ENCODE measurements at places on chromosomes 12 and 14.
A peak's percentile ranks its signal among the peaks of the same experiment; 100 is the strongest.

- no peak for DNase-seq
Observed at GRCh38 chr12:16474801-16475200, 127.4 kb downstream of the MGST1 start.

GRCh38 chr12:92516277-92516600, 186.6 kb upstream of the PLEKHG7 start:
- no peak for DNase-seq

DNA sequence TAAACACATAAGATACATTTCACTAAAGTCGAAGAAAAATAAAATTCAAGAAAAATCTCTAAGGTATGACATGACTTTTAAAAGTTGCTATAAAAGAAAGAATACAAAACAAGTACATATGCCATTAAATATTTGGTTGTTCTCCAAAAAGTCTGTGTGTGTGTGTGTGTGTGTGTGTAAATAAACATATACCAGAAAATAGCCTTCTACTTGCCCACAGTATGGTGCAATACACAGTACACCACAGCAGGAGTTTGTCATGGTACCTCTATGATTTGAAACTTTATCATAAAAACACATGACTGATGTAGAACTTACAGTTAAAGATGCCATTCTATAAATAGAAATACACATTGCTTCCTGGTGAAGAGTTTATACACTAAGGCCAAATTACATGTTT, 692.7 kb upstream of the MGAT4C start:
- no peak for DNase-seq

- DNase-seq = no peak
Observed at GRCh38 chr12:69167648-69168165, 71.7 kb upstream of the CPSF6 start.

- DNase-seq = no peak
Observed at GRCh38 chr14:94062344-94062940, 18.6 kb downstream of the DDX24 start.

DNA sequence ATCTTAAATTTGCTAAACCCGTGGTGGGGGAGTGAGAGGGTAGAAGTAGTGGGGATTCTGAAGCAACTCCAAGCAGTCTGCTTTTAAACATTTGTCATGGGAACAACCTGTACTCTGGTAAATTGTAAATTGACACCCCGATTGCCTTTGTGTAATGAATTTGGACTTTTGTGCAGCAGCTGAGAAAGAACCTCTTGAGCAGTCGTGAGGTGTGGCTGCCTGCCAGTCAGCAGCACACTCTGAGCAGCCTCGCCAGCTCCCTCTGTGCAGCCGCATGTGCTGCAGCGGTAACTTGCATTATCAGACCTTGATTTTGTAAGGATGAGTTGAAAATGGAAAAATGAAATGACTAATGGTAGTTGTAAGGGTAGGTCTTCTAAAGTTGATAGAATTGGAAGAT, 74.3 kb downstream of the SUSD6 start:
- peak; percentile 62 for DNase-seq

DNA sequence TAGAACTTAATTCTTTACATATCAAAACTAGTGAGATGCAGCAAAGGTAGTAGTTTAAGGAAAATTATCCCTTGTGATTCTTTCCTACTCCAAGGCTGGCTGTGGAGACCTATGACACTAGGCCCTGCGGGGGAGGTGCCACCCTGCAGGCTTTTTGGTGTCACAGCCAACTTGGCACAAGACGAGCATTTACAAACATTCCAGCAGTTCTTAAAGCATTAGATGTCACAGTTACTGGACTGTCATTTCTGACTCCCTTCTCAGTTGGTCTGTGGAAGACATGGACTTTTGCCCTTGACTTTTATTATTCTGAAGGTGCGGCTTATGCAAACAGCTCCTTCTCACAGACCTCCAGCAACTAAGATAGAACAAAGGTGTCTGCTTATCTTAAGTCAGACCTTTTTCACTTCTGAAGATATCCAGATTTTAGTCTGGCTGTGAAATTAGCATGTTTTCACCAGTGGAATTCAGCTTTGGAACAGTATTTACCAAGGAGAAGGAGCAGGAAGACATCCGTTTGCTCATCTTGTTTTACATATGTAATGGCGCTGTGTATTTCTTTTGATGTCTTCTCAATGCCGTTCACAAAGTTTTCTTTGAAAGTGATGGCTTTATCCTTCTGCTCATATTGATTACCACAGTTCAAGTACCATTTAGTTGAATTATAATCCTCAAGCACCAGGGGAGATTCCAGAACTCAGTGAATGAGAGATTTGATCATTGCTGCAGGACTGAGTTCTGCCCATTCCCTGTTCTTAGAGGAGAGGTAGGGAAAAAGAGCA, 17.9 kb downstream of the SRGAP1 start:
- no peak for DNase-seq

GRCh38 chr14:70754991-70755390, 54.3 kb downstream of the MAP3K9 start:
- DNase-seq = no peak

- no peak for DNase-seq
Observed at GRCh38 chr12:68647507-68647906, 36.8 kb downstream of the RAP1B start.

- DNase-seq = no peak
Observed at GRCh38 chr12:49819786-49820185, 8.4 kb downstream of the NCKAP5L start.

DNA sequence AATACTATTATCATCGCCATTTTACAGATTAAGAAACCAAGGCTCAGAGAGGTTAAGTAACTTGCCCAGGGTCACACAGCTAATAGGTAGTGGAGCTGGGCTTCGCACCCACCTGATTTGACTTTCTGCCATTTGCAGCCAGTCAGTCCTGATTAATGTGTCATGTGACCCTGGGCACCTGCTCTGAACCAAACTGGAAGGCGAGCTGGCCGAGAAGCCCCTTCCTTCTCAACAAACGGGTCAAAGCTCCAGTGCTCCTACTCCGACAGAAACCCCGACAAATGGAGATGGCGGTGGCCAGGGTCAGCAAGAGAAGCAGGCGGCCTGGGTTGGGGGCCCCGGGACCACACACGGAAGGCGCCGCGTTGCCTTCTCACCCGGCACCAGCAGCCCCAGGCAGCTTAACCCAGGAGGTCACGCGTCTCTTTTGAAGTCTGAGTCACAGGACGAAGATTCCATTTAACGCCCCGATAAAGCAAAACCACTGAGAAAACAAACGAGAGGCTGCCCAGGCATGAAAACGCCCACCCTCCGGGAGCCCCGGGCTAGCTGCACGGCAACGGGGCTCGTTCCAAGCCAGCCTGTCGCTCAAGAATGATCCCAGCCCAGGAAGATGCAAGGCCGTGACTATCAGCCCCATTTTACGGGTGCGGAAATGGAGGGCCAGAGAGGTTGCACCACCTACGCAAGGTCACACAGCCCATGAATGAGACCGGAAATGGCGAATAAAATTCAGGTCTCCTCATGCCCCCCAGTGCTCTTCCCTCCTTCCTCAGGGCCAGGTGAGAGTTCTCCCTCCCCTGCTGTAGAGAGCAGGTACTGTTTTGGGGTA, 124.8 kb downstream of the SCARB1 start:
- no peak for DNase-seq

GRCh38 chr12:130644146-130644545, 72.0 kb downstream of the RIMBP2 start:
- DNase-seq = no peak

- DNase-seq = no peak
Observed at GRCh38 chr12:19988001-19988400, 380.3 kb upstream of the PDE3A start.

DNA sequence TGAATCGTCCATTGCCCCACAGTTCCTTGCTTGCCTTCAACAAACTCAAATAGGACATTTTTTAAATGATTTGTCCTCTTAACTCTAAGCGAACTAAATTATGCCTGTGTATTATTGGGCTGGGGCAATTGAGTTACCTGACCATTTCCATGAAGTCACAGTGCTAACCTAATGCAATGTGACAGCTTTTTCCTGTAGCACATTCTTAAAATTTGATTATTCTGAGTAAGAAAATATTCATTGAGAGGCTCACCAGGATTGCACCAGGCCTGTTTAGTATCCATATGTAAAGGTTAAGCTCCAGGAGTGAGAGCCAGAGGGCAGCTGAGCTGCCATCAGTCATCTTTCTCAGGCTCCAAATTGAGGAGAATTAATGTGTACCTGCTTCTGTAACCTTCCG, 90.9 kb downstream of the GPR65 start:
- no peak for DNase-seq

DNA sequence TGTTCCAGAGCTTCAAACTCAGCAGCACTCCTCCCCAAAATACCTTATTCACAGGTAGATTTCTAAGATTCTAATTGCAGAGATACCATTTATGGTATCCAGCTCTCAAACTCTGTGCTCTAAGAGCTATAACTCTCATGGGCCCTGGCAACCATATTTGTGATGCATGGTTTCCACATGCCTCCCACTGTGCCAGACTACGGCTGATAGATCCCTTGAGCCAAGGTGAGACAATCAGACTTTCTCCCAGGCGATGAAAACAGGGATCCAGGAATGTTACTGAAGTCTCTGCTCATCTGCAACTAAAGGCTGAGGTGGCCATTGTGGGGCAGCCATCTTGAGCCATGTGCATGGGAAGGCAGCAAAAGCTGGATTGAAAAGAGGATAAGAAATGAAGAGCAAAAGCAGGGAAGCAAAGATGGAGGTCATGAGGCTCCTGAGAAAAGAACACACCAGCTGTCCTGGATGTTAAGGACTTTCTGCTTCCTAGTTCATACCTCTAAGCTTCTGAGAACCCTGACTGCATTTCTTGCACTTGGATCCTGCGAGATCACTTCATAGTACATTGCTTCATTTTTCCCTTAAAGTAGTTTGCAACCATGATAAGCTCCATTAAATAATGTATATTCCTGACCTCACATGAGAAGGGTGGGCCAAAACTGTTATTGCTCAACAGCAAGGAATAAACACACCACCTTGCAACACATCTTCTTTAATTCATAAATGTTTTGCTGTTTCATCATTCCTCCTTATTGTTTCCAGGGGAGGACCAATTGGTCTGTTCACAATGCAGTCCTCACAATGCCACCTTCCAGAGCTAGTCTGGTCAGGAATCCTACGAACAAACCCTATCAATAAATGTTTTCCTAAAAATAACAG, 5.4 kb downstream of the EGLN3 start:
- DNase-seq = no peak

DNA sequence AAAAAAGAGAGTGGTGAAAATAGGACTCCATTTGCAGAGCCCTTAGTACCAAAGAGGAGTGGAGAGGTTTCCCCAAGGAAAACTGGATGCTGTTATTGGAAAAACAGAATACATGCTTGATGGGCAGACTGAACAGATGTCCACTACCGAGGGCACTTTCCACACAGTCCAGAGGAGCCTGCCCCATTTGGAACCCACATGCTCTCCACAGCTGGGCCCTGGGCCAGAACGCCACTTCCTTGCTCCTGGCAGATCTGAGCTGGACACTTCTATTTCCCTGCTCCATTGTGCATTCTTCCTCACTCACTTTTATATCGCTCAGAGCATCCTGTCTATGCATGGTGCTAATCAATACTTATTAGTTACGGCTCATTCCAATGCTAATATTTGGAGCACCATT, 249.9 kb downstream of the SLC15A4 start:
- DNase-seq = no peak

DNA sequence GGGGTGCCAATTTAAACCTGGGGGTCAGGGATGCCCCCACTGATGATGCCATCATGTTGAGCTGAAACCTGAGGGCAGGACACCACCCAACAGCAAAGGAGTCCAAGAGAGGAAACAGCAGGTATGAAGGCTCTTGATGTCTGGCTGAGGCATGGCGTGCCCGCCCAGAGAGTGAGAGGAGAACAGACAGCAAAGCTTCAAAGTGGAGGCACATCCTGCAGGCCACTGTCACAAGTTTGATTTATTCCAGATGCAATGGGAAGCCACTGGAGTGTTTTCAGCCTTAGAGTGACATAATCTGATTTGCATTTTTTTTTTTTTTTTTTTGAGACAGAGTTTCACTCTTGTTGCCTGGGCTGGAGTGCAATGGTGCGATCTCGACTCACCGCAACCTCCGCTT, 34.8 kb downstream of the IRF2BPL start:
- DNase-seq = no peak

DNA sequence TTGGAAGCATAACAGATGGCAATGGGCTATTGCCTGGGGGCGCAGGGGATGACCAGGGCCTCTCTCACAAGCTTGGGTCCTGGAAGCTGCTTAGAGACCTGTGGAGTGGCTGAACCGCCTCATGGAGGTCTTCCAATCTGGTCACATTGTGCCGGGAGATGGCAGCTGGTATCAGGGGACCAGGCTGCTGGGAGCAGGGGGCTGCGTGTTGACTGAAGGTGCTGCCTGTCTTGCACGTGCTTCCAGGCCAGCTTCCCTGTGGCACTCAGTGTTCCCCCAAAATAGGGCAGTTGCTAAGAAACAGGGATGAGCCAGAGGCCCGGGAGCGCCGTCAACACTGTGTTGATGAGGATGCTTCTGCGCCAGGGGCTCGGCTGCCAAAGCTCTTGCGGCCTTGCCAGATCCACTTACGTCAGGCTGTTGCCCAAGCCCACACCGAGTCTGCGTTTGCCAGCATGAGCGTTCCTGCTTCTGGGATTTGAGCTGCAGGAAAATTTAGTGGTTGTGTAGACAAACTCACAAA, 39.8 kb downstream of the ELK3 start:
- no peak for DNase-seq

GRCh38 chr12:128458301-128458974, 191.5 kb downstream of the TMEM132C start:
- no peak for DNase-seq

GRCh38 chr14:21093018-21093417, 5.4 kb downstream of the ZNF219 start:
- DNase-seq = no peak

- DNase-seq = no peak
Observed at GRCh38 chr12:70157099-70157498, 86.1 kb upstream of the CNOT2 start.

DNA sequence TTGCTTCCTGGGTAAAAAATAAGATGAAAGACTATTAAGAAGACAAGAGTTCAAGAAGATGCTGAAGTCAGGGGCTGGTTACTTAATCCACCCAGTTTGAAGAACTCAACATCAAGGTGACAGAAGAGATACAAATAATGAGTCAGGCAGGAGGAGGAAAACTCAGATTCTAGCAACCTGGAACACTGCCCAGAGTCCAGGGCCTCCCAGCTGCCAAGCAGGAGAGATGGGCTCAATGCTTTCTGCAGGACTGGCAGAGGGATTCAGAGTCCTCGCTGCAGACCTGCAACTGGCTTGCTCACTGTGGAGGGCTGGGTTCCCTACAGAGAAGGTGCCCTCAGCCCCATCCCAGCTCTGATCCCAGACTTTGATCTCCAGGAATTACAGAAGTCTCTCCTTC, 28.6 kb upstream of the CEBPE start:
- no peak for DNase-seq

- no peak for DNase-seq
Observed at GRCh38 chr12:86138770-86139169, 117.4 kb downstream of the MGAT4C start.

- no peak for DNase-seq
Observed at GRCh38 chr12:109981311-109981710, 14.9 kb downstream of the GIT2 start.
